Smooth muscle cell of the brain vasculature (primary cell): ENCODE measurements at places on chromosomes 7 and 10.
A peak's percentile ranks its signal among the peaks of the same experiment; 100 is the strongest.

DNA sequence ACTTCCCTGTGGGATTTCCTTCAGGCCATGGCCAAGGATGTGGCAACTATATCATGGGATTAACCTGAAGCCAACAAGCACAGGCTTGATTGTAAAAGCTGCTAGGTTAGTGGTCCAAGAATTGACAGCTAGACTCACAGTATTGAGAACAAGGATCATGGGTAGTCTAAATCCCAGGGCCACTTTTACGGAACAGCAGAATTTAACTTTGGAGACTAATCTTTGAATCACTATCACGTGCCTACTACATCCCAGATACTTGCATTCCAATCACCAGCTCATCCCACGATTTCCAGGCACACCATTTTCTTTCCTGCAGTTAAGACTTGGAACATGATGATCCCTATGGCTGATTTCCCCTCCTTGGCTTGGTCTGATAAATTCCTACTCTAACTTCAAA is 65.6 kb upstream of the ADO start:
- DNase-seq, result no peak

GRCh38 chr7:84177758-84178412 is 16.7 kb downstream of the SEMA3A start:
- DNase-seq, result no peak

- no peak for DNase-seq
Measured at GRCh38 chr10:51878695-51879094, 179.3 kb upstream of the CSTF2T start.

DNA sequence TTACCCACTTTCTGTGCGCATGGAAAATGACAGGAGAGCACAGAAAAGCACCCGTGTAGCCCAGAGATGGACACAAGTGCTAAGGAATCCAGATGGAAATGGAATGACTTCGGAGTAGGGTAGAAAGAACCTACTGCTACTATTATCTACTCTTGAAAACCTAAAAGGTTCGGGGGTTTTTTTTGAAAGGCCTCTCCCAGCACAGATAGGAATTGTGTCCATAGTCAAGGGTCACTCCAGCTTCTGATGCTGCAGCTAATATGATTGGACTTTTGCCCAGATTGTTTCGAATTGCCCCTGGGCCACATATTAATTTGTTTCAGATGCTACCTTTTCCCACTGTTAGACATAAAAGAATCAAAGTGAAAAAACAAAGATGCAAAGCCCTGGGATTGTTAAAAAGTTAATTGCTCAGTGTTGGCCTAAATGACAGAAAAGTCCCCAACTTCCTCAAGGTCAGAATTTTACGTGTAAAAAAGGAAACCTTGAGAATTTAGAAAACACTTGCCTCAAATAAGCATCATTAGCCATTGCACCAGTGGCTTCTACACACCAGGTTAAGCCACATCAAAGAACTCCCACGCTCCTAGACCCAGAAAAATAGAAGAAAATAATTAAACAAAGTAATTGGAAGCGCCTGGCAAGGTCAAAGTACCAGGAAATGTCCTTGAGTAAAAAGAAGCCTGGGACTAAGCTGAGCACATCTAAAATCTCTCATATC is 40.8 kb upstream of the INSIG1 start:
- no peak for DNase-seq

GRCh38 chr7:70855373-70855772 is 276.6 kb upstream of the GALNT17 start:
- no peak for DNase-seq

- peak; percentile 58 for DNase-seq
Measured at GRCh38 chr7:78020136-78020873, 221.7 kb downstream of the PHTF2 start.

- DNase-seq, result no peak
Measured at GRCh38 chr10:13911821-13912520, 325.2 kb downstream of the PRPF18 start.
